Spleen (tissue), 13 donors: ENCODE measurements at places on chromosomes 16 and 17. TPM values are rescaled to one million over a fixed set of nuclear protein-coding genes. Genes with fewer than 3 reads are reported as not detected.

GRCh38 chr17:851924-852323 lies 69.8 kb downstream of the MRM3 start:
- DNase-seq = no peak

- DNase-seq = peak; percentile 91
Measured at GRCh38 chr17:75738218-75738802, 17.1 kb downstream of the ITGB4 start.

GRCh38 chr16:87470332-87470731 lies 22.5 kb downstream of the ZCCHC14 start:
- DNase-seq = no peak

- no peak for DNase-seq
Measured at GRCh38 chr17:34131386-34131785, 123.7 kb upstream of the CCL2 start.

GRCh38 chr16:84373907-84374489 lies 5.7 kb downstream of the ATP2C2 start:
- no peak for DNase-seq

- no peak for DNase-seq
Measured at GRCh38 chr17:15284107-15284506, 19.0 kb upstream of the PMP22 start.

Gene IGFALS
- polyA plus RNA-seq = 0.17 TPM

Gene SPATA33
- polyA plus RNA-seq = 4.9 TPM

Gene FOXN1
- not detected for polyA plus RNA-seq

Gene PDIA2
- polyA plus RNA-seq = 1.4 TPM
